ENCODE measurements at places on chromosomes 12 and 14.

DNA sequence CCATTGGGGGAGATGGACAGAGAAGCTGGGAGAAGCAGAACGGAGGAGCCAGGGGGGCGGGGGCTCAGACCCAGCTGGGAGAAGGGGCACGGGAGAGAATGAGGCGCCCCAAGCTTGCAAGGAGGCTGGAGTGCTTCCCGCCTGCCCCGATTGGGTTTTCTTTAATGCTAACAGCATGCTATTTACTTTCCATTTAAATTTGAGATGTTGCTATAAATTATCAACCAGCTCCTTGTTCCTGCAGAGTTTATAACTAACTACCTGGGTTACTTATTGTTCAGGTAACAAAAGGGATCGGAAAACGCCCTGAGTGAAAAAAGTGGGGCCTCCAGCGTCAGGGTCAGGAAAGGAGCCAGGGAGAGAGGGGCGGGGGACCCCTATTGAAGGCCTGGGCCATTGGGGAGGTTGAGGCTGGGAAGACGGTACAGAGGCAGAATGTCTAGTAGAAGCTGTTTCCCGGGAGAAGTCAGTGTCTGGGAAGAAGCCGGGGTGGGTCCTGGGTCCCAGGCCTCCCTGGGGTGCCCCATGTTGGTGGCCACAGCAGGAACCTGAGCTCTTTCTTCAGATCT, 2.5 kb downstream of the HNF1A start:
- no peak for DNase-seq

DNA sequence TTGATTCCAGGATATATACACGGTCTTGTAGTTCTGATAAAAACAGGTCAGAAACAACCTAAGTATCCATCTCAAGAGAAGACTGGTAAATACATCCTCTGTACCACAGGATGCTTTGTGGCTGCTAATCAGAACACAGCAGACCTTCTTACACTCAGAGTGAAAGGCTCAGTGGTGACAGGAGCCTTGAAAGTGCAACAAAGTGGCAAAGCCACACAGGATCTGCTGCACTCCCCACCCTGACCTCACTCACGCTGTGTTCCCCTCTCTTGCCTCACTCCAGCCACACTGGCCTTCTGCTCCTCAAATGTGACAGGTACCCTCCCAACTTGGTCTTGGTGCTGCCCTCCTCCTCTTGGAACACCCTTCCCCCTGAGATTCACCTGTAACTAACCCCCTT, 98.1 kb upstream of the GRIP1 start:
- DNase-seq = peak; percentile 9

GRCh38 chr12:13948621-13949020, 32.8 kb downstream of the GRIN2B start:
- no peak for DNase-seq

DNA sequence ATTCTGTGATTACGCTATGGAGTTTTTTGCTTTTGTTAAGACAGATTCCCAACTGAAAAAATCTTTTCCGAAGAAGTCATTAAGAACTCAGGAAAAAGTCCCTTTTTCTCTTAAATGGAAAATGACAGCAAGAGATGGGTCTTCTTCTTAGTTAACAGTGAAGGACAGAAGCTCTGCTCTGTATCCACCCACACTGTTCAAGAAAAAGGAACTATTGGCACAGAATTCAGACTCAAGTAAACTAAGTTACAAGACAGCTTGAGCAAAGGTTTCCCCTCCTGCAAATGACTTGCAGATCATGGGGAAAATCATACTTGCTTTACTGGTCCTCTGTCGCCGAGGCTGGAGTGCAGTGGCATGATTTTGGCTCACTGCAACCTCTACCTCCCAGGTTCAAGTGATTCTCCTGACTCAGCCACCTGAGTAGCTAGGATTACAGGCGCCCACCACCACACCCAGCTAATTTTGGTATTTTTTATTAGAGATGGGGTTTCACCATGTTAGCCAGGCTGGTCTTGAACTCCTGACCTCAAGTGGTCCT, 137.1 kb upstream of the AEBP2 start:
- no peak for DNase-seq

DNA sequence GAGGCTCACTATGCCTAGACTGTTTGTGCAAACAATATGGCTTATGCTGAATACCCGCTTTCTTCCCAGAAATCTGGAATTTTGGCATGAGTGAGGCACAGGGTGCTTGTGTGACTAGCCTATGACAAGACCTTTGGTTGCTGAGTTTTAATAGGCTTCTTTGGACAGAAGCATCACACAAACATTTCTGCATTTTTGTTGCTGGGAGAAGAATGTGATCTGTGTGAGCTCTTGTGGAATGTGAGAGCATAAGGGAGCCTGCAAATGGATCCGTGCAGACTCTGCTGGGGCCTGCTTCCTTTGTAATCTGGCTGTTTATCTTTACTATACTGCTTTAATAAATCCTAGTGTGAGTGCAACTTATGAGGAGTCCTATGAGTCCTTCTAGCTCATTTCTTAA, 83.0 kb upstream of the ZDHHC17 start:
- no peak for DNase-seq

DNA sequence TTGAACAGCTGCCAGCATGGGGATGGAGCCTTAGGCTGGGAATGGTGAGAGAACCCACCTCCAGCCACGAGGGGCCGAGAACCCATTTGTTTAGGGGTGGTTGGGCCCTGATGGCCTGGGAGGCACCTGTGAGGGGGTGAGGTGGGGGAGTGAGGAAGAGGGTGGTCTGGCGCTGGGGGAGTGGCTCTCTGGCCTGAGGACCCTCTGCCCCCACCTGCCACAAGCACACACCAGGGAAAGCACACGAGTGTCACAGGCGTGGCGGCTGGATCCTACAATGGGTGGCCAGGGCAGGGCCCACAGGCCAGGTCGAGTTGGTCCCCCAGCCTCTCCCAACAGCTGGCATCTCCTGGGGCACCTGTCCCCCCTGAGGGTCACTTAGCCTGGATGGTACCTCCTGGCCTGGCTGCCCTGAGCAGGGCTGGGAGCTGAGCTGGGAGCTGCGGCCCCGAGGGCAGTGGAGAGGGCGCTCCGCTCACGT, 340.5 kb downstream of the TMEM121 start:
- DNase-seq = no peak

- DNase-seq = no peak
Measured at GRCh38 chr14:93549595-93549994, 118.9 kb downstream of the UNC79 start.

- DNase-seq = peak; percentile 74
Measured at GRCh38 chr12:54935235-54935951, 49.2 kb downstream of the TESPA1 start.

- no peak for DNase-seq
Measured at GRCh38 chr12:76024942-76025600, 6.5 kb downstream of the PHLDA1 start.

GRCh38 chr14:61290701-61291100, 9.6 kb upstream of the TMEM30B start:
- no peak for DNase-seq

DNA sequence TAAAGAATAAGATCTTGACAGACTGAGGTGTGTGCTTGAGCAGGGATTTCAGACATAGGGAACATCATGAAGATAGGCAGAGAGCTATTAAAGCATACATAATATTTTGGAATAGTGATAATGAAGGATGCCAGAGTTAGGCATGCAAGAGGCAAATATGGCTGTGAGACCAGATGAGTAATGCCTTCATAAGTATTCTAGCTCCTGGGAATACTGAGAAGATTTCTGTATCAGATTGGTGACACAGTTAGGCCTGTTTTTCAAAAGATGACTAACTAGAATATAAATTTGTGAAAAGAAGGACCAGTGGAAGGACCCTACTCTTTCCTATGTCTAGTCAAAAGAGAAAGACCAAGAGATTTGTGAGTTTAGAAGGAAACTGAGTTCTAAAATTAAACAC, 108.8 kb downstream of the TXNDC16 start:
- DNase-seq = no peak

DNA sequence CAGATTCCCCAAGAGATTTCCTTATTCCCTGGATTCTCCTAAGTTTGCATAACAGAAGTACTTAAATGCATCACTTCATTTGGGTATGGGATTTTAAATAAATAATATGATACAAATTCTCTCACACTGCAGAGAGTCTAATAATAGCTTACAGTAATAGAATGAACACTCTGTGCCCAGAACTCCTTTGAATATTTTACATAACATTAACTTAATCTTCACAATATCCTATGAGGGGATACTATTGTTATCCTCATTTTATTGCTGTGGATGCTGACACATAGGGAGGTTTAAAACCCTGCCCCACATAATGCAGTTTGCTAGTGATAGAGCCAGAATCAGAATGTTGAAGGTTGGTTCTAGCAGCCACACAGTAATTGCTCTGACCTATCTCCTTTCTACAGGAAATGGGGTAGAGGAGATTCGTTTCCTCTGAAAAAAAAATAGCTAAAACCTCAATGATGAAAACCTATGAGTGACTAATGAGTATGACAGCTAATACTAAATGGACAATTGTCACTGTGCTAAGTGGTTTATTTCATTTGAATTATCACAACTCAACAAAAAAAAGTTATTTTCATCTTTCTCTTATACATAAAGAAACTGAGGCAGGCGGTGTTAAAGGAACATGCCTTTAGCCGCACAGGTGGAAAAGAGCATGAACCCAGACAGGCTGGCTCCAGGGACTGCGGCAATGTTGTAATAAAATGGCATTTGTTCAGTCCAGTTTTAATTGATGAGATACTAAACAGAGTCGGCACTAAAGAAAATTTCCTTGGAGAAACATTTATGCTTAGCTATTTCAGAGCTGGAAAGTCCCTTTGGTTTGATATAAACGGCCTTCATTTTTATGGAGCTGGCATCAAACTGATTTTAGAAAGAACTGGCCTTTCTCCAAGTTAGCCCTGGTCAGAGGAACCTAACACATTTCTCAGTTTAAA, 880.9 kb downstream of the NRXN3 start:
- DNase-seq = peak; percentile 3

DNA sequence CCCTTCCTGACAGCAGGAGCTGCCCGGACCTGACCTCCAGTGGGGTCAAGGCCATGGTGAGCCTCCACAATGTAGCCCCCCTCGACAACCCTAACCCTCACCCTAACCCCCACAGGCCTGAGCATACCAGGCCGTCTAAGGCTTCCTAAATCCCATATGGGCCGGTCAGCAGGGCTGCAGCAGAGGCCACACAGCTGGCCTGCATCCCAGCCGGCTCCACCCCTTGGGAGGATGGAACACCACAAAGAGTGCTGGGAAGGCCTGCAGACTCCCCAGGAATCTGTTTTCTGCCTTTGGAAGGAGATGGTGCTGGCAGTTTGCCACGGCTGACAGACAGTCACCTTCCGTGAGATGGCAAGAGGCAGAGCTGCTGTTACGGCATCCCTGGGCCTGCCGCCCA, 2.8 kb downstream of the TMEM179 start:
- DNase-seq = peak; percentile 26

- DNase-seq = no peak
Measured at GRCh38 chr14:95237958-95238340, 80.6 kb upstream of the DICER1 start.

- no peak for DNase-seq
Measured at GRCh38 chr14:79248126-79248525, 963.2 kb downstream of the DIO2 start.

GRCh38 chr12:104565606-104566243, 109.0 kb downstream of the CHST11 start:
- no peak for DNase-seq

GRCh38 chr14:52706286-52706685, 714 bp upstream of the PSMC6 start:
- no peak for DNase-seq

DNA sequence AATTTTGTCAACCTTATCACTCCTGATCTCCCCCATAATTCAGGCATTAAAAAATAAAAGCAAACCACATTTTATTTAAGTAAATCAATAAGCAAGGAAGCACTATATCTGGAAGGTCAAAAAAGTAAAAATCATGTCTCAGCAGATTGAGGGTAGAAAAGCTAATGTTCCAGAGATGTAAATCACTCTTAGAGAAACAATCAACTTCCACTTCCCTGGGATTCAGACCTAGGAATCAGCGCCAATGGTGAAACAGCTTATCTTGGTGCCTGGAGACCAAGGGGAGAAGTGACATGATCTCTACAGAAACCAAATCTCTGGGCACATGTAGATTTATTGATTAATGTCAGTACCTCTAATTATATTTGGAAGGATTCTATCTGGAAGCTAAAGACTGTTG, 10.9 kb upstream of the SNX6 start:
- DNase-seq = no peak

DNA sequence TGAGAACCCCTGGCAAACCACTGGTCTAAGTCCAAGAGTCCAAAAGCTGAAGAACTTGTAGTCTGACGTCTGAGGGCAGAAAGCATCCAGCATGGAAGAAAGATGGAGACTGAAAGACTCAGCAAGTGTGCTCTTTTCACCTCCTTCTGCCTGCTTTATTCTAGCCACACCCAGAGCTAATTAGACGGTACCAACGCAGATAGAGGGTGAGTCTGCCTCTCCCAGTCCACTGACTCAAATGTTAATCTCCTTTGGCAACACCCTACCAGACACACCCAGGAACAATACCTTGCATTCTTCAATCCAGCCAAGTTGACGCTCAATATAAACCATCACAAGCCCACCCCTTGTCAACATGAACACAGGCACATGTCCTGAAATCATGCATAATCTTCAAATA, 155.1 kb downstream of the CCDC59 start:
- DNase-seq = no peak

GRCh38 chr12:85424581-85425348, 144.7 kb downstream of the ALX1 start:
- DNase-seq = peak; percentile 12

GRCh38 chr12:27012239-27012981, 1.8 kb downstream of the TM7SF3 start:
- DNase-seq = no peak

GRCh38 chr14:76644855-76645518, 116.3 kb upstream of the VASH1 start:
- DNase-seq = peak; percentile 61

DNA sequence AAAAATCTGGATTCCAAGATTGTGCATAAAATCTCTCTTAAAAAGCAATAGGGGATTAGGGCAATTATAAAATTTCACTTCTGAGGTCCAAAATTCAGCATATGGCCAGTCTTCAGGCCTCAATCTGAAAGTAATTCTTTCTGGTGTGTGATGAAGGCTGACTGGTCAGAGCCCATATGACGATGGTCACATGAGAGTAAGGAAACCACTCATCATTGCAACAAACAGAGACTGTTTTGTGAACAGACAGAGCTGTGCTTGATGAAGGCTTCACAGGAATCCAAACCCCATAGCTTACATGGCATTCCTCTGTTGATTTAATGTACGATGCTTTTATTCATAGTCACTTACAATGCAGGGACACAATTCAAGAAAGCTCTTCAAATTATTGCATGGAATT, 238.1 kb downstream of the APAF1 start:
- no peak for DNase-seq

GRCh38 chr12:100274291-100274690, 7.3 kb downstream of the SCYL2 start:
- no peak for DNase-seq

DNA sequence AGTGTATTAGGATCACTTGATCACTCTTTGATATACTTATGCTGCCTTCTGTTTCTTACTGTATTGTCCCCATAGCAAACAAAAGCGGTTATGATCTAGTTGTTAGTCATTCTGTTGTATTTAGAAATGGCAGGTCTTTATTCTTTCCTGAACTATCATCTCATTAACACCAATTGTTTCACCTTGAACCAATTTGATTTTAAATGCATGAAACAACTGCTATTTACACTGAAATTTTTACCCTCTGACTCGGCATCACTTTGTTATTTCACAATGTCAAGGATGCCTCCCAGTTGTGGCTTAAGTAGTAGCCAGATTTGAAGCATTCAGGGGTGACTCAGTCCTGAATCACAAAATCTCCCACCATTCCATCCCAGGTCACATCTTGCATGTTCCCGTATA, 303.5 kb downstream of the EGLN3 start:
- DNase-seq = no peak

GRCh38 chr14:101796016-101796415, 34.5 kb downstream of the PPP2R5C start:
- no peak for DNase-seq

GRCh38 chr12:69275471-69275891, 36.1 kb downstream of the CPSF6 start:
- DNase-seq = no peak

Data from GM13976 (cell line).